BE2C (cell line): ENCODE measurements at places on chromosomes 2 and 18.

GRCh38 chr18:48575301-48575657 is 36.4 kb downstream of the CTIF start:
- DNase-seq, result peak; percentile 56

DNA sequence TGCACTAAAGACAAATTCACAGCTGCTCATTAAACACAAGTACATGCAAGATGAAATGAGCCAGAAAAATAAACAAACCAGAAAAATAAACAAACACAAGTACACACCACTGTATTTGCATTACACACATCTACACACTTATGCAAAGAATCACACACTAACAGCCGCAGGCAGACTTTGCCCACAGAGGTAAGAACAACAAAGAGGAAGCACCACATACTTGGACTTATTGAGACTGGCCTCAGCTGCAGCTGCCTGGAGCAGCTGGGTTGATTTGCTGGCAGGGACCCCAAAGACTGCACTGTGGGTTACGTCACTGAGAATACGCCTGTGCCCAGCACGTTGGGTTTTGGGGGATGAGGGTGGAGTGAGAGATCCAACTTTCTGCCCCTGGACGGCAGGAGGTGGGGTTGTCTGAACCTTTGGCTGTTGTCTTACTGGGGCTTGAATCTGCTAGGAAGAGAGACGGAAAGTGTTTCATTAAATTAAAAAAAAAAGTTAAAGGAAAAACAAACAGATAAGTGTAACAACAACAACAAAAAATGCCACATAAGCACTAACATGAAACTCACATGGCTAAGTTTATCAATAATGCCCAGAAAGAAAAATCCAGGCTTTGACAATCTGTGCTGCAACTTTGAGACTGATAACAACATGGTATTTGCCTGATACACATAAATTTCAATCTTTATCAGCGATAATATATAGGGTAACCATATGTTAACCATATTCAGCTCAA is 71.9 kb upstream of the NFU1 start:
- no peak for DNase-seq

DNA sequence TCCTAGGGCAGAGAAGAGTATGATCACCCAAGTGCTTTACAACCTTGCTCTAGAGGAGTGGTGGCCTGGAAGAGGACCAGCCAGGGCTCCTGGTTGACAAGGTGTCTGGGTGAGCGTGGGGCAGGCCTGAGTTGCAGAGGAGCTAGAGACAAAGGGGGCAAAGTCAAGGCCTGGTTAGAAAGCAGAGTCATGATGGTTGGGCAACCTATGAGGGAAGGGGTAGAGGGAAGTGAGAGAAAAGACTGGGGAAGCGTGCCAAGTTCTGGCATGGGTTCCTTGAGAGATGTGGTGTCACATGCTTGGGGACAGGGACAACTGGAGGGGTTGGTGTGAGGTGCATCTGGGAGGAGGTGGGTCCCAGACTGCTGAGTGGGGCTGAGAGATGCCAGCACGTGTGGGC is 13.5 kb downstream of the ZFP36L2 start:
- no peak for DNase-seq

- DNase-seq, result no peak
Observed at GRCh38 chr2:88131999-88132368, 4.1 kb upstream of the FABP1 start.

- DNase-seq, result no peak
Observed at GRCh38 chr2:101185085-101185484, 33.9 kb upstream of the TBC1D8 start.

- no peak for DNase-seq
Observed at GRCh38 chr2:237955640-237956401, 11.0 kb upstream of the UBE2F start.

- DNase-seq, result no peak
Observed at GRCh38 chr2:119366161-119366648, 429 bp downstream of the C2orf76 start.

- DNase-seq, result no peak
Observed at GRCh38 chr18:3524706-3525105, 74.7 kb downstream of the TGIF1 start.

- no peak for DNase-seq
Observed at GRCh38 chr18:70621710-70622109, 332.9 kb downstream of the SOCS6 start.

GRCh38 chr2:169275696-169276444 is 86.5 kb downstream of the LRP2 start:
- DNase-seq, result no peak

DNA sequence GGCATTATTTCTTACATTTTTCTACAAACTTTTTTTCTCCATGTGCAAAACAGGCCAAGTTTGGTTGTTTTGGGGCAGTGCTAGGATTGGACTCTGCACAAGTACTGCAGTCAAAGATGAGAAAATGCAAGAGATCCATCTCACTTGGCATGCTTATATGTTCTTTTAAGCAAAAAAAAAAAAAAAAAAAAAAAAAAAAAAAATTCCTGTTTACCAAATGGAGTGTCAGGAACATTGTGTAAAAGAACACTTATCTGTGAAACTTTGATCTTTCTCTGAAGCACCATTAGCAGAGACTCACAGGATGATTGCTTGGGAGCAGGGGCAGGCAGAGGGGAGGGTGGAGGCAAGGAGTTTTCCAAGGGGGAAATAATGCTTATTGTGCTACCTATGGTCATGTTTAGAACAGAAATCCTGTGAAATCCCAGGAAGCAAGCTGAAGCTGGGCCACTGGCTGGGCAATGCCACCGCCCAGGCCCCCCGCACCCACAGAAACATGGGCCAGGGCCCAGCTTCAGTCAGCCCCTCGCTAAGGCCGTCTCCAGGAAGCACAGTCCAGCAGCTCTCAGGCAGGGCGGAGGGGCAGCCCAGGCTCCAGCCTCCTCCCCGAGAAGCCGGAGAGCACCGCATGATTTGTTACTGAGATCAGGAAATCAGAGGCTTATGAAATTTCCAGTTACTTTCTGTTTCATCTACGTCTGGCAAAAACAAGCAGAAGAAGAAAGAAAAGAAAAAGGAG is 229.4 kb downstream of the ZNF516 start:
- no peak for DNase-seq

DNA sequence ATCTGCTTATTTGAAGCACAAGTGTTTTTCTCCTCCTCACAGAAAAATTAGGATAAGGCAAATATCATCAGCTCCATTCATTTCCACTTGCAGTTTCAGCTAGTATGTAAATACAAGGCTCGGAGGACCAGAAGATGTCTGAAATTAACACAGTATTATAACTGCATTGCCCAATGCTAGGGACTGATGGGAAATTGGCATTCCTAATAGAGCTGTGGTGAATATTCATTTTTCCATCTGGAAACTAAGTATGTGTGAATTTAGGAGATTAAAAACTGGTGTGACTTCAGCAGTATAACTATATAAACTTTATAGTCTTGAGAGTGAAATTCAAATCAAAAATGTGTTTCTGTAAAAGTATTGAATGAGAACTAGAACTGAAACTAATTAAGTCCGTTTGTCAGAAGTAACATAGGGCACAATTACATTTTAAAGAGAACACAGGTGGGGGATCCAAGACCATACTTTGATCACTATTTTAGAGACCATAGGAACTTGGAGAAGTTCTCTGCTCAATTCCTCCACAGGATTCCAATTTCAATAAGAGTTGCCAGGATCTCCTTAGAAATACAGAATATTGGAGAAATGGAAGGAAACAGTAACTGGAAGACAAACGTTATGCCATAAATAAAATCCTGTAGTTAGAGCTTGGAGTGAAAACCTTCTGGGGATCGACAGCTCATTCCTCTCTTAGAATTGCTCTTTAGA is 12.1 kb upstream of the ITGA6 start:
- no peak for DNase-seq

DNA sequence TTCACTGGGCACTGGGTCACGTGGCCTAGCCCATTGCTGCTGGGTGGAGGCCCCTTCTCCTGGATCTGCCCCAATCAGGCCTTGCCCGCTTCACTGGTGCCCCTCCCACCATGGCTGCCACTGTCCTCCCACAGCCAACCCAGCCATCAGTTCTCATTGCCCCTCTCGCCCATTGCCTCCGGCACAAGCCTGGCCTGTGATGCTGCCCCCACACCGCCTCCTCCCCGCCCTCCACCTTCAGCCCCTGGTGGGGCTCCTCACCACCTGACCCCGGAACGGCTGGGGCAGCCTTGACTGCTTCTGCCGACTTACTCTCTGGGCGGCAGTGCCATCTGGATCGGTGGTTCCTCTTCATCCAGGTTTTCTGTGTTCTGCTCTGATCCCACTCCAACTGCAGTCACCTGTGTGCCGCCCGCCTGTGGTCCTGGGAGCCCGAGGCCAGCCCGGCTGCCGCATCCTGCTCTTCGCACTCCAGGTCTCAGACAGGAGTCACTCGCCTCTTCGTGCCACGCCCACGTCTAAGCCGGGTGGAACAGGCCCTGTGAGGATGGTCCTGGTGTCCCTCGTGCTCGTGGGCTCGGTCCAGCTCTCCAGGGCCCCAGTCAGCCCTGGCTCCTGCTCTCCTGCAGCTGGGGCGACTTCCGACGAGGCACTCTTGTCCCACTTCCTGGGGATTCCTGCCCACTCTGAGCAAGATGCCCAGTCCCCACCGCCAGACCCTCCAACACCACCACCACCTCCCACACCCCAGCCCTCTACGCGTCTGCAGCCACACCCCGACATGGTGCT is 14.2 kb downstream of the D2HGDH start:
- no peak for DNase-seq

GRCh38 chr18:48824231-48824970 is 126.4 kb downstream of the SMAD7 start:
- no peak for DNase-seq

DNA sequence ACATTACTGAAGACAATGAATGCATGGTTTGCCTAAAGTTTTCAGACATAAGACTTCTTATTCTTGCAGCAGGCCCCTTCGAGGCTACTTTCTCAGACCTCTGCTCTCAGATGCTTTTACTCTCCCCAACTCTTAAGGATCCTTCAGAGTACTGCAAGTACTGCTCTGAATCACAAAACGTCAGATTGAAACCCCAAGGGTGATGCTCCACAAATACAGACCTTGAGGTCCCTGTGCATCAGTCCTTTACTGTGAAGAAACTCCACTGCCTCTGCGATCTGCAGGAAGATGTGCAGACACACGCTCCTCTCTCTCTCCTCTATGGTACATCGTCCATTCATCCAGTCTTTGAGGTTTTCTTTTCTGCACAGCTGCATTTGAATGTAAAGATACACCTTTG is 52.8 kb downstream of the EIF2AK3 start:
- DNase-seq, result no peak

DNA sequence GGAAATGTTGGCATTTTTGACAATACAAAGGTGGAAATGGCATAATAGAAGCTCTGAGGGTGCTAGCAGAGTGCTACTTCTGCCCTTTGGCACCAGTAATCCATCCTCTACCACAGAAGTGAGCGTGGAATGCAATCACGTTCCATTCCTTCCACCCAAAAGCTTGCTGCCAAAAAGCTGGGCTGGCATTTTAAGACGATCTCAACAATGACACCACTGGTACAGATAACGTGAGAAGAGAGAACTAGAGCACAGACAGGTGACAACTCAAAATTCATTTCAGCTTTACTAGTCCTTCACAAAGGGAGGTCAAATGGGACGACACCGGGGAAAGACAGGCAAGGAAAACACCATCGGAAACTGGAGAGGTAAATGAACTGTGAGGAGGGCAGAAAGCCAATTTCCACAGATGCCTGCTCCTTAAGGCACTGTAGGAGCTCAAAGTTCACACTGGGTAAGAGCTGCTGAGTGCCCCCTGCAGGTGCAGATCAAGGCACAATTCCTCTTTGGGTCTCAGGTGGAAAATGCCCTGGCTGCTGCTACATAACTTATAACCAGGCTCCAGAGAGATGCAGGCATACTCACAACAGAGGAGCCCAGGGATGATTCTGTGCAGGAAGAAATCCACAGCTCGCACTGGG is 50.7 kb upstream of the RNU4ATAC start:
- DNase-seq, result peak; percentile 12

DNA sequence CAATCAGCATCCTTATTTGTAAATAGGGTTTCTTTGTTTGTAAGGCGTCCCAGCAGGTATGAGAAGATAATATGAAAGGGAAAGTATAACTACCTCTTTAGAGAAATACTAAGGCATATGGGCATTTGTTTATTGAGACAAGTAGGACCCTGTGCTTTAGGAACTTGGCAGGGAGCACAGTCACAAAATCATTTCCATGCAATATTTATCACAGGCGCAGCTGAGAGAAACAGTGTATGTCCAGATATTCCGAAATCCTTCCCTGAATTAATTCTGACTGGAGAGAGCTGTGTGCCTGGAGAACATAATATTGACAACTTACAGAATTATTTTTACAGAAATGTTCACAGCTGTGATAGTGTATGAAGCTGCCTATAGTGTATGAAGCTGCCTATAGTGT is 416.7 kb downstream of the THSD7B start:
- DNase-seq, result no peak

- no peak for DNase-seq
Observed at GRCh38 chr2:221426929-221427328, 145.2 kb downstream of the EPHA4 start.

DNA sequence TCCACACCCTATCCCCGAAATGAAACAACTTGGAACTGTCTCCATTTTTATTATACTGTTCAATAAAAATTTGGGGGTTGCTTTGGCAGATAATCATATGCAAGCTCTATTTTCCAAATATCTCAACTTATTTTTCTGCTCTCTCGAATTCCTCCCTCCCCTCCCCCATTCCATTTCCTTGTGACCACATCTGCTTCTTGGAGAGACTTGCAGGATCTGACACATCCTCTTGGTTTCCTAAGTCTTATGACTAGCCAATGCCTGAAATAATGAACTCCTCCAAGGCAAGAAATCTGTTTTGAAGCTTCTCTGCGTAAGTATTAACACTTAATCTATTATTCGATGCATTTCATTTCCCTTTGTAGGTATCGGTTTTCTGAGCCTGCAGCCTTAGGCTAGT is 16.1 kb downstream of the TGIF1 start:
- DNase-seq, result no peak

- DNase-seq, result no peak
Observed at GRCh38 chr2:14776216-14776615, 143.7 kb downstream of the LRATD1 start.

- DNase-seq, result no peak
Observed at GRCh38 chr2:236014408-236015131, 153.6 kb downstream of the GBX2 start.

DNA sequence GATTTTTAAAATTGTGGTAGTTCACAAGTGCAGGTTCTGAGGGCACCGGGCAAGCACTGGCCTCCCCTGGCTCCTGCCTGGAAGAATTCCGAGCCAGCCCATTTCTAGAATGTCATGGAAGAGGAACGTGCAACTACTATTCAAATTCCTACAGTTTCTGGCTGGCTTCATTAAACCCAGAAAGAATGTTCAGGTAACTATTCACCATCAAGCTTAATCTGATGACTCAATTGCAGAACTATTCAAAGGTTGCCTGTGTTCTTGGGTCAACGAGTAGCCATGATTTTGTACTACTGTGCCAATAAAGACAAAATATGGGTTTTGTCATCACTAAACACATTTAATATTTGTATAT is 14.3 kb upstream of the MFF start:
- no peak for DNase-seq

GRCh38 chr2:67459761-67460160 is 62.6 kb downstream of the ETAA1 start:
- no peak for DNase-seq

DNA sequence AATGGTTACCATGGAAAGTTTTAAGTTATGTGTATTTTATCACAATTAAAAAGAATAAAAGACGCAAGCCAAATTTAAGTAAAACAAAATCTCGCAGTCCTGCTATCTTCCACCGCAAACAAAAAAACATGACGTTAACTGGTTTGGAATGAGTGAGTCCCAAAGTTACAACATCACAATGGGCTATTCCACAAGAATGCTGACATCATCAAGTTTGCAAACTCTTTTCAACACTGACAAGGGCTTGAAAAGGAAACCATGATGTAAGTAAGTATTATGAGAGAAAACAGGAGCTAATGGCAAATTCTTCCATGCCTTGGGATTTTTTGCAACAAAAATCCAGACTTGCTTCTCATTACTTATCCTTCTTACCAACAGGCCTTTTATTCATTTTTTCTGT is 31.1 kb downstream of the SIGLEC15 start:
- DNase-seq, result no peak
